ENCODE measurements at places on chromosomes 1 and 21.

GRCh38 chr21:32309906-32310460 is 11.3 kb downstream of the MRAP start:
- DNase-seq, result no peak

- no peak for DNase-seq
These were observed 159.7 kb downstream of the HIVEP3 start for GRCh38 chr1:41758904-41759548.

GRCh38 chr1:69766431-69767180 is 198.9 kb downstream of the LRRC7 start:
- DNase-seq, result no peak

GRCh38 chr21:38804789-38805327 is 871 bp upstream of the ETS2 start:
- DNase-seq, result peak; percentile 88

DNA sequence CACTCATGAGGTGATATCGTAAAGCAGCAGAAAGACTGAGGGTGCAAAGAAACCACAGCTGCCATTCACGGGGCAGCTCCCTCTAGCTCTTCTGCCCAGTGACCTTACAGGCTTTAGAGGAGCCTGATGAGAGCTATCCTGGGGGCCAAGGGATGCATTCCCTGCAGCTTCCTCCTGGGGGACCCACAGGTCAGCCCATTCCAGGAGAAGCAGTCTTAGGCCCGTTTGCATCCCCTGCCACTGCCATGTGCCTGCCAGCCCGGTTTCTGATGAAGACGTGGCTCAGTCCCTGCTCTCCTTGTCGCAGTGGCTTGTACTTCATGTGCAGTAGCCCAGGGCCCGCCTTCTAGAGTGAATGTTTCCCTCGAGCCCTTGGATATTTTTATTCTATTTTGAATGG is 22.8 kb downstream of the ATP5PO start:
- DNase-seq, result no peak

DNA sequence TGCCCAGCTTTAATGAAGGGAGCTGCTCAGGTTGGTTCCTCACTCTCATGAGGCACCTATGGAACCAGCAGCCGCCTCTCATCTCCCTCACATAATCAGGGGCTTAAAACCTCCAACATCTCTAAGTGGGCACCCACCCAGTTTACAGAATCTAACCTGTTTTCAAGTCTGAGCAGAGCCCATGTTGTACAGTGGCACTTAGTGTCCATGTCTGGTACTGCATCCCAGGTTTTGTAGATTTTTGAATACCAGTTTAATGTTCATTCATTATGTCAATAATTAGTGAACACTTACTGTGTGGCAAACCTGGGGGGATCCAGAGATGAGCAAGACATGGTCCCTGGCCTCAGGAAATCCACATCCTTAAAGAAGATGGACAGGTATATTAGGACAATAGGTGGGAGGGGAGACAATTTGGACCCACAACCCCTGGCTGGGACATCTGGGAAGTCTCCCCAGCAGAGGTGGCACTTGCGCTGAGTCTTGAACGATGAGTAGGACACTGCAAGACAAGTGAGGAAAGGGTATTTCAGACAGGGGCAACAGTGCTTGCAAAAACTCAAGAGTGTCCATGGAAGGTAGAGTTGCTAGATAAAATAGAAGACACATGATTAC is 83.3 kb downstream of the LACTBL1 start:
- peak; percentile 66 for DNase-seq

Data from D341Med (cell line).